ENCODE measurements at places on chromosomes 7 and 10.

- DNase-seq, result no peak
Observed at GRCh38 chr10:128062881-128063563, 63.2 kb downstream of the MKI67 start.

- DNase-seq, result no peak
Observed at GRCh38 chr10:61957806-61958205, 56.3 kb downstream of the ARID5B start.

- DNase-seq, result no peak
Observed at GRCh38 chr10:114859222-114859621, 37.6 kb downstream of the FHIP2A start.

- DNase-seq, result no peak
Observed at GRCh38 chr7:35386816-35387706, 133.2 kb upstream of the TBX20 start.

DNA sequence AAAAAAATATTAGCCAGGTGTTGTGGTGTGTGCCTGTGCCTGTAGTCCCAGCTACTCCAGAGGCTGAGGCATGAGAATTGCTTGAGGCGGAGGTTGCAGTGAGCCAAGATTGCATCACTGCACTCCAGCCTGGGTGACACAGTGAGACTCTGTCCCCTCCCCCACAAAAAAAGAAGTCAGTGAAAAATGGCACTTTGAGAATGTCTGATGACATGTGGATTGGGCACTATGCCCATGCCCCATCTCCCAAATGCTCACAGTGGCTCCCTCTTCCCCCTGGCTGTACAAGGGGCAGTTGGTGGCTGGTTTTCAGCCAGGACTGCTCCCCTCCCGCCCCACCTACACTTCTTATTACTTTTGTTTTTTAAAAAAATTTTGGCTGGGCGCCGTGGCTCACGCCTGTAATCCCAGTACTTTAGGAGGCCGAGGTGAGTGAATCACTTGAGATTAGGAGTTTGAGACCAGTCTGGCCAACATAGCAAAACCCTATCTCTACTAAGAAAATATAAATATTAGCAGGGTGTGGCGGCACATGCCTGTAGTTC is 26.1 kb downstream of the IL15RA start:
- DNase-seq, result no peak

DNA sequence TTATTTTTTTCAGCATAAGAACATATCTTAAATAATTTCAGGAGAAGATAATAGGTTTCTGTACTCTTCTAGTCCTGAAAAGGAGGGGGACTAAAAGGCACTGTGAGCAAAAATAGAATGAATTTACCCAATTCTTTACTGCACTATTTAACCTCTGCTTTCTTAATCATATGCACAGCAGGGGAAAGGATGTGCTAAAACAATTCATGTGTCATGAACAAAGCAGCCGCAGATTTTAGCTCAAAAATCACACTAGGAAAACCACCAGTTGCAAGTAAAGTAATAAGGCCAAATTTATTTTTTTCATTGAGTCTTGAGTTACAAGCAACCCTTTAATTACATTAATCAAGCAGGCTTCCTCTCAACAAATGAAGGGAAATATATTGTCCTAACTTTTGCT is 80.1 kb downstream of the CABCOCO1 start:
- DNase-seq, result no peak

DNA sequence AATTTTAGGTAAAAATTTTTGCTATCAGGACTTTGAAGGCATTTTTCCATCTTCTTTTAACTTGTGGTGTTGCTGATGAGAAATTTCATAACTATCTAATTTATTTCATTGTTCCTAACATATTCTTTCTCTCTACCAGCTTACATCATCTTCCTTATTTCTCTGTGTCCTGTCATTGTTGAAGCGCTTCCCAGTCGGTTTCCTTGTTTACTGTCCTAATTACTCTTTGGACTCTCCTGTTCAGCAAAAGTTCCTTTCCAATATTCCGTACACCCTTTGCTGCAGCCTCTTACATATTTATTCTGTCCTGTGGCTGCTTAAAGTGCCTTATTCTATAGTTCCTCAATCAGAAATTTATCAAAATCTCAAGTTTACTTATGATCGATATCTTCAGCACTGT is 609.0 kb upstream of the FZD8 start:
- DNase-seq, result no peak

DNA sequence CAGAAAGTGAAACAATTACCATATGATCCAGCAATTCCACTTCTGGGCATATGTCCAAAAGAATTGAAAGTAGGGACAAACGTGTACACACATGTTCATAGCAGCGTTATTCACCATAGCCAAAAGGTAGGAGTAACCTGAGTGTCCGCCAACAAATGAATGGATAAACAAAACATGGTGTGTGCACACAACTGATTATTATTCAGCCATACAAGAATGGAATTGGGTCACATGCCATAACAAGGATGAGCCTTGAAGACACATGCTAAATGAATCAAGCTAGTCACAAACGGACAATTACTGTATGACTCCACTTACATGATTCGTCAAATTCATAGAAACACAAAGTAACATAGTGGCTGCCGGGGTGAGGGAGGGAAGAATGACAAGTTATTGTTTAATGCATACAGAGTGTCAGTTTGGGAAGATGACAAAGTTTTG is 4.1 kb upstream of the OIT3 start:
- no peak for DNase-seq

DNA sequence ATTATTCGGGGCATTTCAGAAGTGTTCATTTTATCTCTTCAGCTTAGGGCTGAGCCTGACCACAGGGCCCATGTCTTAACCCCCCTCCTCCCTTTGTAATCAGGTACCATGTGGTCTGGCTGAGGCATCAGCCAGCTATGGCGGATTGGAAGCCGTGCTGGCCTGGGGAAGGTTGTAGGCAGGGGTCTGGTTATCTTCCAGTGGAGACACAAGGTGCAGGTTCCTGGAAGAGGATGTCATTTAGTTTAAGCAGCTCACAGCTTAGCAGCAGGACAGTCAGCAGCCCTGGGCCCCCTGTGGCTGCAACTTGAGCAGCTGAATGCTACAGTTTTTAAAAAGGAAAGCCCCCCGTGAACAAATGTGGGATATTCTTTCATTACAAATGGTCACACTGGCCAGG is 22.1 kb downstream of the BAG3 start:
- no peak for DNase-seq

DNA sequence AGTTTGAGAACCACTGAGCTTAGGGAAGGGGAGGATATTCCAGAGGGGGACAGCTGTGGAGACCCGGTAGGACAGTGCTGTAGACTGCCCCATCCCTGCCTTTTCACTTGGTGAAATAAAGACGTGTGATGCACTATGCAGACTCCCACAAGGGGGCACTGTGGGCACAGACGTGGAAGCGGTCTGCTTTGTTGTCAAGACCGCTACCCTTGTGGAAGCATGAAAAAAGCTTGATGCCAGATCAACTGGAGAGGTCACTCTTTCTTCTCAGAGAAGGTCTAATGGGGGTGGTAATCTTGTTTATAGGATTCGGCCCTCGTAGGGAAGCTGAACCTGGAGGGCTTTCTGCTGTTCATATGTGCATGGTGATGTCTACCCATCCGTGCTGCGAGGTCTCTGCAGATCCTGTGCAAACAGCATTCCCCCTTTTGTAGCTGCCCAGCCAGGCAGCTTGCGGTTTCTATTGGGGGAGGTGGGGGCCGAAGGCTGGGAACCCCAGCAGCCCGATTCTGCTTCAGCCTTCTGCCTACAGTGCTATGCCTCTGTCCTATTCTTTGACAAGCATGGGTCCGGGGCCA is 13.7 kb downstream of the RPS24 start:
- peak; percentile 77 for DNase-seq

- DNase-seq, result no peak
Observed at GRCh38 chr10:128064970-128065580, 61.1 kb downstream of the MKI67 start.

GRCh38 chr7:55423891-55424290 is 58.8 kb downstream of the LANCL2 start:
- no peak for DNase-seq

- DNase-seq, result no peak
Observed at GRCh38 chr10:69142983-69143382, 19.0 kb downstream of the VPS26A start.

DNA sequence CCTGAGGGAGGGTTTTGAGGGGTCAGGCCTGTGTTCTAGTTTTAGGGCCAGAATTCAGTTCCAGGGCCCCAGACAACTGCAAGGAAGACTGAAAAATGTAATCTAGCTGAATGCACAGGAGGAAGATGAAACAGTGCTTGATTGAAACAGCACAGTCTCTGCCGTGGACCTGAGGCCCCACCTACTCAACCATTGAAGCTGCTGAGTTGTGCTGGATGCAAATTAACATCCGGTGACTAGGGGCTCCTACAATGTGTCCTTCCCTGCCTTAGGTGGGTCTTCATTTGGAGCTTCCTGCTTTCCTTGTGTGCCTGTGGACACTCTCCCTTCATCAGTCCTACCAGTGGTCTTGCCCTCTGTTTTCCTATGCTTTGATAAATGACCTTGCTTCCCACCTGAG is 5.7 kb downstream of the GLRX3 start:
- no peak for DNase-seq

DNA sequence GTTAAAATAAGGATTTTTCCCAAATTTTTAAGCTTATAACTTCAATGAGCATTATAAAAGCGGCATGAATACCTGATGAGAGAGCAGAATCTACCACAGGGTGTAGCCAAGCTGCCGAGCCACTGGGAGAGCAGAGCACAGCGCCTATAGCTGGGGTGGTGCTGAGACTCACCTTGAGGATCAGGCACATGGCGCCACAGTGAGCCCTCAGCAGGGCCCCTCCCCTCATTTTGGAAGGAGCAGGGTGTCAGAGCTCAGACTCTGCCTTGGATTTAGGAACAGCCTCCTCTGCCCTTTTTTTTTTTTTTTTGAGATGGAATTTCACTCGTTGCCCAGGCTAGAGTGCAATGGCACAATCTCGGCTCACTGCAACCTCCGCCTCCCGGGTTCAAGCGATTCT is 118.6 kb downstream of the SRPK2 start:
- DNase-seq, result no peak

DNA sequence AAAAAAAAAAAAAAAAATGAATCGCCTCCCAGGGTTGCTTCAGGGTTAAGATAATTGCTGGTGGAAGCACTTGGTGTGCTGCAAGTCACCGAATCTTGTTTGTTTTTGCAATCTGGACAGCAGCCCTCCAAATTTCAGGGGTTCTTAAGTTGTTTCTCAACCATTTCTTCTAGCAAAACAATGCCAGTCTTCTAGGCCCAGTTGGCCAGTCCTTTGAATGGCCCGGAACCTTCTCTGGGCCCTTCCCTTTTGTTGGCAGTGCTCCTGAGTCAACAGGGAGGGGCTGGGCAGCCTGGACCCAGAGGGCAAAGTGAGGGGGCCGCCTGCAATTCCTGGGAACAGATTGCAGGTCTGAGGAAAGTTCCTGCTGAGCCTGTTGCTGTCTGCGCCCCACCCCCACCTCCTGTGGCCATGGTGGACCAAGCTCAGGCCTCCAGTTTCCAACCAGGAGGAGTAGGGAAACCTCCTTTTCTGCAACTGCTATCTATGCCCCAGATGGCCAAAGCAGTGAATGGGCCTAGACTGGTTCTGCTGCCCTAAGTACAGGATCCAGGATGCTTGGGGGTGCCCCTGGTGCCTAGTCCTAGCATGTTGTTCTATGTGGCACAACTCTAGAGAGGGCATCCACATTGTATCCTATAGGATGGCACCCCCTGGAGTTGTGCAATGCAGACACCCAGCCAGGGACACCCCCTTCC is 31.4 kb upstream of the PDCD4 start:
- DNase-seq, result no peak

DNA sequence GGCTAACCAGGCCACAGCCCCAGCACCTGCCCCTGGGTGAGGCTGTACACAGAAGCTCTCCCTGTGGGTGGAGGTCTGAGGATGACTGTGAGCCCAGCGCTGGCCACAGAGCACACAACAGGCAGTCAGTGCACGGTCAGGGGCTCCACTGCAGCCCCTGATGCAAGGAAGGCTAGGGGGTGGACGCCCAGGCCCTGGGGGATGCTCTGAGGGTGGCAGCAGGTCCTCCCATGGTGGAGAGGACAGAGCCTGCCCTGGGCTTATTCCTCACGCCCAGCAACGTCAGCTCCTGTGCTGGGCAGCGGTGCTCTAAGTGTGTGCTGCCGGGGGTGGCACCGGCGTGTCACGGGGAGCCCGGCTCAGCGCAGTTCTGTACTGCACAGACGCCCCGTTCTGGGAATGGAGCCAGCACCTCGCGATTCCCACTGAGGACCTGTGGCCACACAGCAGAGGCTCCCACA is 223.2 kb downstream of the MAD1L1 start:
- DNase-seq, result no peak

GRCh38 chr10:125980521-125981035 is 84.2 kb downstream of the FANK1 start:
- no peak for DNase-seq

- no peak for DNase-seq
Observed at GRCh38 chr10:112308125-112308502, 24.9 kb downstream of the TECTB start.

DNA sequence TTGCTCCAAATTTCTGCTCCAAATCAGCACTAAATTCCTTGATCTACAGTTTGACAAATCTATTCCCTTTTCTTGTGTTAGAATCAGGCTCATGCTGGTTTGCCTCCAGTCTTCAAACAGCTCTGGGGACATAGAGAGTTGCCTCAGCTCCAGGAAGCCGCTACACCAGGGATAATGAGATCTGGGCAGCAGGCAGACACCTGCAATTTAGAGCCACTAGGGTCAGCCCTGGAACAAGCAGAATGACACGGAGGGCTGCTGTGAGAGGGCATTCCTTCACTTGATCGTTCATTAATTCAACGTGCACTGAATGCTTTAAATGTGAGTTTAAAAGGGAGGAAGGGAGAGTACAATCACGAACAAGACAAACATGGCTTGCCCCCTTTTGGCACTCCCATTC is 3.7 kb upstream of the ELMO1 start:
- DNase-seq, result no peak

GRCh38 chr10:132583456-132583855 is 45.9 kb downstream of the INPP5A start:
- no peak for DNase-seq

DNA sequence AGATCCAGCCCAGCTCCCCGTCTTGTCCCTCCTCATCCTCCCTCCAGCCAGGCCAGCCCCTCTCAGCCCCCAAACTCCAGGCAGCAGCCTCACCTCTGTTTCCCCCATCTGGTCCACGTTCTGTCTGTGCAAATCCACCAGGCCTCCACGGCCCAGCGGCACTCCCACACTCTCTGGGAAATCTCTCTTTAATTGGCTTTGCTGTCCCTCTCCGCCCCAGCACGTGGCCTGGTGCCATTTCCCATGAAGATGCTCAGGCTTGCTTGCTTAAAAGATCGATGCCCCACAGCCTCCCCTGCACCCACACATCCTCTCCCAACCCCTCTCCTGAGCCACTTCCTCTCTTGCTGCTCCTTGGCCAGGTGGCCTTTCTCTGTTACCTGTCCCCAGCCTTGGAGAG is 39.3 kb downstream of the PRF1 start:
- DNase-seq, result no peak

- no peak for DNase-seq
Observed at GRCh38 chr10:86795353-86795752, 38.9 kb downstream of the BMPR1A start.

GRCh38 chr7:5709347-5709950 is 72.0 kb downstream of the RNF216 start:
- no peak for DNase-seq

- DNase-seq, result no peak
Observed at GRCh38 chr10:114094795-114095194, 51.1 kb downstream of the ADRB1 start.
